ENCODE measurements at places on chromosomes 12 and 14. TPM values are rescaled to one million over a fixed set of nuclear protein-coding genes. Genes with fewer than 3 reads are reported as not detected.

PMCH gene
- not detected for polyA plus RNA-seq

DNA sequence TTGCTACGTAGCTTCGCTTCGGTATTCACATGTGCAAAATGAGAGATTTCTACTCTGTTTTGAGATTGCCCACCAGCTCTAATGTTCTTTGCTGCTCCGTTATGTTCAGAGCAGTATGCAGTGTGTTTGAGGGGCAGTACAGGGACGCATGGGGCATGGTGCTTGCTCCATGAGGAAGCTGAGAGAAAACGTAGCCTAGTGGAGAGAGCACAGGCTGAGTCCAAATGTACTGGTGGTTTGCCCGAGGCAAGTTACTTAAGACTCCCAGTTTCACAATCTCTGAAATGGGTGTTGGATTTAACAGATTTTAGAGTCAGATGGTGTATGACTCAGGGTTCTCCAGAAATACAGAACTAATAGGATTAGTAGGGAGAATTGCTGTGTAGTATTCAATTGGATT, 310.5 kb downstream of the ETNK1 start:
- no peak for DNase-seq
- no peaks in the 10 kb centered on the region for H3K4me1 ChIP-seq
- H3K36me3 ChIP-seq, result no peaks in the 10 kb centered on the region
- no peaks in the 10 kb centered on the region for H3K27me3 ChIP-seq

TPPP2 gene
- polyA plus RNA-seq, result 0.34 TPM

TAS2R31 gene
- polyA plus RNA-seq, result not detected

- no peak for DNase-seq
- H3K4me1 ChIP-seq, result no peaks in the 10 kb centered on the region
- no peak overlapping the region for H3K4me3 ChIP-seq
- no peaks in the 10 kb centered on the region for H3K27me3 ChIP-seq
- peaks cover 14% of the 10 kb centered on the region for H3K36me3 ChIP-seq
- no peak overlapping the region for H3K27ac ChIP-seq
Observed at GRCh38 chr14:93239869-93240677, 33.0 kb downstream of the UBR7 start.

A2ML1 gene
- polyA plus RNA-seq, result not detected

GRCh38 chr14:104263675-104264358, 125.4 kb downstream of the KIF26A start:
- no peak overlapping the region for H3K4me3 ChIP-seq
- no peak for DNase-seq
- H3K27me3 ChIP-seq, result peaks cover 2% of the 10 kb centered on the region
- H3K27ac ChIP-seq, result no peak overlapping the region

GRCh38 chr12:99413751-99414150, 233.8 kb upstream of the GARIN6 start:
- DNase-seq, result no peak
- H3K36me3 ChIP-seq, result no peaks in the 10 kb centered on the region
- no peaks in the 10 kb centered on the region for H3K4me1 ChIP-seq
- no peaks in the 10 kb centered on the region for H3K27me3 ChIP-seq

IL26 gene
- polyA plus RNA-seq, result 0.12 TPM

- no peak overlapping the region for H3K4me3 ChIP-seq
- H3K4me1 ChIP-seq, result no peaks in the 10 kb centered on the region
Observed at GRCh38 chr12:124201248-124201647, 93.6 kb upstream of the RFLNA start.

GRCh38 chr12:19965196-19966038, 402.9 kb upstream of the PDE3A start:
- H3K36me3 ChIP-seq, result no peaks in the 10 kb centered on the region
- no peaks in the 10 kb centered on the region for H3K4me1 ChIP-seq
- no peak overlapping the region for H3K27ac ChIP-seq
- H3K27me3 ChIP-seq, result no peaks in the 10 kb centered on the region

GRCh38 chr14:72610831-72611200, 283.1 kb downstream of the DPF3 start:
- H3K4me1 ChIP-seq, result no peaks in the 10 kb centered on the region
- H3K27ac ChIP-seq, result no peak overlapping the region
- no peaks in the 10 kb centered on the region for H3K27me3 ChIP-seq
- H3K4me3 ChIP-seq, result no peak overlapping the region
- DNase-seq, result no peak
- H3K36me3 ChIP-seq, result no peaks in the 10 kb centered on the region

NXPH4 gene
- not detected for polyA plus RNA-seq

PLEKHD1 gene
- polyA plus RNA-seq, result under 0.01 TPM

BBS10 gene
- polyA plus RNA-seq, result 0.67 TPM

PTPRR gene
- 18.9 TPM for polyA plus RNA-seq

- no peaks in the 10 kb centered on the region for H3K4me1 ChIP-seq
- H3K4me3 ChIP-seq, result no peak overlapping the region
- no peak for DNase-seq
- peaks cover 25% of the 10 kb centered on the region for H3K36me3 ChIP-seq
Observed at GRCh38 chr14:101844219-101844618, 82.7 kb downstream of the PPP2R5C start.

GRCh38 chr12:39619316-39619659, 315 bp downstream of the ABCD2 start:
- no peaks in the 10 kb centered on the region for H3K36me3 ChIP-seq
- no peaks in the 10 kb centered on the region for H3K4me1 ChIP-seq
- H3K27ac ChIP-seq, result no peak overlapping the region
- no peak for DNase-seq
- peaks cover 7% of the 10 kb centered on the region for H3K27me3 ChIP-seq

DNA sequence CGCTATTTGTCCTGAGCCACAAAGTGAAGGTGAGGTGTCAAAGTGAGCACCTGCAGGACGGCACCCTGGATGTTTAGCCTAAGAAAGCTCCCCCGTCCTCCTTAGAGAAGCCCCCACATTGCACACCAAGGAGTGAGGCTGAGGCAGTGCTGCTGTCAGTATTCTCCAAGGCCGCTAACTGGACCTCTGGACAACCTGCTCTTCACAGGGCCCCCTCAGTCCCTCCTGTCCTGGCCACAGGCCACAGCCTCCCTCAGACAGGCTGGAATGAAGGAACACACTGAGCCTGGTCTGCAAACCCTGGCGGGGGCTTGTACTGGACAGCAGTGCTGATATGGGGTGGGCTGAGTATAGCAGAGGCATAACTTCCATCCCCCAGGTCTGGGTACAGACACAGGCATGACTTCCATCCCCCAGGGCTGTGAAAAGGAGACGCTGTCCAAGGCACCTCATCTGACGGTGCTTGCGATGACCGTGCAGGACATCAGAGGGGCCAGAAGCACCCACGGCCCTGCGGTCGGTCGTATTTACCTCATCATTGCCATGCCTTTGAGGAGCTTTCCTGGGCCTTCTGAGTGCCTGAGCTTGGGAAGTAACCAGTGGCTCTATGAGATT, 82.4 kb upstream of the DIO3 start:
- H3K36me3 ChIP-seq, result no peaks in the 10 kb centered on the region
- no peaks in the 10 kb centered on the region for H3K4me1 ChIP-seq
- no peak overlapping the region for H3K4me3 ChIP-seq
- H3K27ac ChIP-seq, result no peak overlapping the region
